ENCODE measurements at places on chromosomes 13 and 19. TPM values are rescaled to one million over a fixed set of nuclear protein-coding genes. Genes with fewer than 3 reads are reported as not detected.

DNA sequence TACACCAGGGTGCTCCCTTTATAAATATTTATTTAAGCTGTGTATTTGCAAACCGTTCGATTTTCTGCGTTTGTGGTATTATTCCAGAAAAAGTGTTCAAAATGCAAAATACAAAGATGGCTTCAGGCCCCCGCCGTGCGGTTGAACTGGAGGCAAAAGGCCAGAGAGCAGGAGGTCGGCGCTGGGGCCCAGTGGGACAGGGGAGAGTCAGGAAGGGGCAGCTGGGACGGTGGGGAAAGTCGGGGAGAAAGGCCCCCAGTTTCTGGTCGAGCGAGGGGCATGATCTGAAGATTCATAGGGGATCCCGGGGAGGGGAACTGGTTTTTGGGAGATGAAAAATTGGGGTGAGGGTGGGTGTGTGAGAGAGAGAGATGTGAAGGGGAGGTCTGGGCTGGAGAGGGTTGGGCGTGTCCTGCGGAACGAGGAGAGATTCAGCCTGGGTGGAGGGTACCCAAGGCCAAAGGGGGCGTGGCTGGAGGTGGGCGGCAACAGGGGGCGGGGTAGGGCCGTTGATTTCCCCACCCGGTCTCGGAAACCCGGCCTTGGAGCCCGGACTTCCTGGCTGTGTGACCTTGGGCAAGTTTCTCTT is 678 bp downstream of the ISOC2 start:
- DNase-seq, result peak; percentile 96

GRCh38 chr19:19741184-19741583 is 8.3 kb upstream of the ZNF14 start:
- no peak for DNase-seq

GRCh38 chr13:28297341-28297740 is 159.0 kb downstream of the PAN3 start:
- peak; percentile 86 for DNase-seq

GRCh38 chr13:98761986-98762616 is 9.6 kb upstream of the SLC15A1 start:
- DNase-seq, result no peak

The CCDC70 gene
- not detected for total RNA-seq

The ZNF878 gene
- total RNA-seq, result 3.6 TPM

The ZNF77 gene
- total RNA-seq, result 4.6 TPM
